ENCODE measurements at places on chromosomes 5 and 9.
A peak's percentile ranks its signal among the peaks of the same experiment; 100 is the strongest.

DNA sequence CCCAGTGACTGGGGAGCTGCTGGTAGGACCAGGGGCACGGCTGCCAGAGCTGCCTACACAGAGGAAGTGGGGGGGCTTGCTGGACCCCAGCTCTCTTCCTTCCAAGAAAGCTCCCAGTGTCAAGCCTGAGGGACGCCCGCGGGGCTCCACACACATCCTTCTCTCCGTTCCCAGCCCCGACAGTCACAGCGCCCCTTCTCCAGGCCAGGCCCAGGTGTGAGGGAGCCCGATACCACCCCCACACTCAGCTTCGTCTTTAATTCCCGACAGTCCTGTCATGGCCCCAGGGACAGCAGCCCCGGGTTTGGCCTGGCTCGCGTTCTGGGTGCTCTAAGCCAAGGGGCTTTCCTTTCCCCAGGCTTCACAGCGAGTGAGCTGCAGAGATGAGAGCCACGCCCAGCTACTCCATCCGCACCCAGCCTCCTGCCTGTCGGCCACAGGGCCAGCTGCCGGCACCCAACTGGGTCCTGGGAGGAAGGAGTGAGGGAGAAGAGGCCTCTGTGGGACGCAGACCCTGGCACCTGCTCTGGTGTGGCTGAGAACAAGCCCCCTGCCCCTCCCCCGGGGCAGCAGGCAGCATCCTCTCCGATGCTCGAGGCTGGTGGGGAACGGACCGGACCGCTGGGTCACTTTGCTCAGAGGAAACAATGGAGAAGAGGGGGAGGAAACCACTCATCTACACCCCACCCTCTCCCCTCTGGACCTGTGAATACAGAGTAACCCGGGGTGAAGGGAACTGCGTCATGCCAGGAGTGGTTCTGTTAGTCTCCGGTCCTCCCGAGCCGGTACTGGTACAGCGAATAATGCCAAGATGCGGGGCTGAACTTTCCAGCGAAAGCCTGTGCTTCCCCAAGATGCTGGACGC lies 53.9 kb upstream of the PHYKPL start:
- no peak for DNase-seq

DNA sequence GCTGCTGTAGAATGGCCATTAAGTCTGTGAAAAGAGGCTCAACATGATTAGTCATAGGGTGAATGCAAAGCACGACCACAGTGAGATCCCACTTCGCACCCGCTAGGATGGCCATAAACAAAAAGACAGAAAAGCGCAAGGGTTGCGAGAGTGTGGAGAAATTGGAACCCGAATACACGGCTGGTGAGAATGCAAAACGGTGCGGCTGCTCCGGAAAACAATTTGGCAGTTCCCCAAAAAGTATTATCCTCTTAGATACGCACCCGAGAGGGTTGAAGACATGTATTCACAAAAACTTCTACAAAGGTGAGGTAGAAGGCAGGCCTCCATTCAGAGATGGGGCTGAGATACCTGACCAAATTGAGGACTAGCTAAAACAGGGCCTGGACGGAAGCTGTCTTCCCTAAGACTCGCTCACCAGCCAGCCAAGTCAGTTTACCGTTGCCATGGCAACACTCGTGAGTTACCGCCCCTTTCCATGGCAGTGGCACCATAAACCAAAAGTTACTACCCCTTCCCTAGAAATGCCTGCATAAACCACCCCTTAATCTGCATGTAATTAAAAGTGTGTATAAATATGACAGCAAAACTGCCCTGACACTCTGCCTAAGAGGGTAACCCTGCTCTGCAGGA lies 726 bp upstream of the PSMB7 start:
- no peak for DNase-seq

- DNase-seq = no peak
Observed at GRCh38 chr9:126620478-126620877, 6.8 kb downstream of the LMX1B start.

DNA sequence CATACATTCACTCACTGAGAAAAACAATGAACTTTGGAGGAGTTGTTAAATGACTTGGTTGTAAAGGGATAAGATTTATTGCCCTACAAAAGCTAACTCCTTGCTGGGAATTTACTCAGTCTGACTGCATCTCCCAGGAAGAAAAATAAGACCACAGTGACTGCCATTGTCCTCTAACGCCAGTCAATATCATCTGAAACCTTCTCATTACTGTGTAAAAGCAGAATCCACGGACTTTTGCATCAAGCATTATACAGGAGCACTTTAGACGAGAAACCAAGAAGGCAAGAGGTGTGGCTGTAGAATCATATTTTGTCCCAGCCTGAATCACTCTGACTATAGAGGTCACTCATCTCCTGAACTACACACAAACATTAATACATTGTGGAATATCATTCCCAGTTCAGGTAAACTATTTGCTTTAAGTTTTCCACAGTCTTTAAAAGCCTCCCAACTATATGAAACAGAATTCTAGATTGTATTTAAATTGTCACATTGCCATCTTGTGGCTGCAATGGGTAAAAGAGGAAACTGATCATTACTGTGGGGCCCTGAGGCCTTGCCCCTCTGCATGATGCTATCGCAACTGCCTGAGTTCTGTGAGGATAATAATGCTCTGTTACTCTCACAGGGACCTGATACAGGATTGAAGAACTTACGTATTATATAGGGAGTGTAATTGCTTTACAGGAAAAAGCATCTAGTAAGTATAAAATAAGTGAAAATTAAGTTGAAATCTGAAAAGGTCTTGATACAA lies 142.9 kb downstream of the SLCO4C1 start:
- peak; percentile 30 for DNase-seq

DNA sequence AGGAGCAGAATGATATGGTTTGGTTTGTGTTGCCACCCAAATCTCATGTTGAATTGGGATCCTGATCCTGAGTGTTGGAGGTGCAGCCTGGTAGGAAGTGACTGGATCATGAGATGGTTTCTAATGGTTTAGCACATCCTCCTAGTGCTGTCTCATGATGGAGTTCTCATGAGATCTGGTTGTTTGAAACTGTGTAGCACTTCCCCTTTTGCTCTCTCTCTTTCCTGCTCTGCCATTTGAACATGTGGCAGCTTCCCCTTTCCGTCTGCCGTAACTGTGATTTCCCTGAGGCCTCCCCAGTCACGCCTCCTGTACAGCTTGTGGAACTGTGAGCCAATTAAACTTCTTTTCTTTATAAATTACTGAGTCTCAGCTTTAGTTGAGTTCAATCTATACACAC lies 756.8 kb upstream of the CDH6 start:
- DNase-seq = no peak

DNA sequence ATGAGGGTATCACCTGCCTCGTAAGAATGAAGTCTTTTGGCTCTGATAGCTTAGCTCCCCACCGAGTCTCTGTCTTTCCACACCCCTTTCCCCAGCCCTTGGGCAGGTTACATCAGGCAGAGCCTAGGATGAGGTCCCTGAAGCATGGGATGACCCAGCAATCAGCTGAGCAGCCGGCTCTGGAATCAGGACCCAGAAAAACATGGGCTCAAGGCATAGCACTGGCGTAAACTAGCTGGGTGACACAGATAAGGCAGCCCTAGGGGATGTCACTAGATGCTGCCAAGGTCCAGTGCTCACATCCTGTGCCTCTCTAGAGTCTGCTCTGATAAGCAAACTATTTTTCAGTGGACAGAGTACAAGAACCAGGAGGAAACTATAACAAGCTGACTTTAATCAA lies 26.6 kb downstream of the IDNK start:
- DNase-seq = no peak

- no peak for DNase-seq
Observed at GRCh38 chr9:109802491-109802890, 22.5 kb downstream of the PALM2AKAP2 start.

DNA sequence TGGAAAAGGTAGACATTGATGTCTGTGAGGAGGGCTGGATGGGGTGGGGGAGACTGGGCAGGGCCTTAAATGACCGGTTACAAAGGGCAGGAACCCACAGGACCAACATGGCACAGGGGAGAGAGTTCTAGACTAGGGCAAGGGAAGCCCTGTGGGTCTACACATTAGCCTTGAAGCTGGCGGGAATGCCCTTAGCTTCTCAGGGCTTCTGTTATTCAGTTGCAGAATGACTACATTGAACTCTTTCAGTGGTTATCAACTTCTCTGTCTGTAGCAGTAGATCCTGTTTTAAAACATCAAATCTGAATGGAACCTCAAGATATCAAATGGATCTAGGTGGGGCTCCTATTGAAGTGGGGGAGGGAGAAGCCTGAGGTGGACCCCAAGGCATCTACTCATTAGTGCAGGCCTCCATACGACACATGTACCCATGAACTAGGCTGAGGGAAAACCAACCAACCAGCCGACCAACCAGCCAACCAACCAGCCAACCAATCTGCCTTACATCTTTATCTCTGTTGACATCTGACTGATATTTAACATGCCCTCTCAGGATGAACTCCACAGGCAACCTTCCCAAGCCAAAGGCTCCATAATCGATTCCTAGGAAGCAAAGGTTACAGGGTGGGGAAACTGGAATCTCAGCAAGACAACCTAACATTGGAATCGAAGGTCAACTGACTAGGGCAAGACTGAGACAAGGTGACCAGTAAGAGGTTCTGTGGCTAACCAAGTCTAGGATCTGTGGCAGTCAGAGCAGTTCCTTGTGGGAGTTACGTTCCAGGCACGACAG lies 48.3 kb downstream of the DAP start:
- DNase-seq = no peak
